Inflammatory macrophage treated with lipopolysaccharide for 1 hour (primary cell): ENCODE measurements at places on chromosomes 1 and 21.

GRCh38 chr1:32612189-32612881 is 38.0 kb downstream of the ZBTB8OS start:
- DNase-seq: peak; percentile 91

- DNase-seq: no peak
Measured at GRCh38 chr1:50412813-50413476, 10.3 kb downstream of the DMRTA2 start.

GRCh38 chr1:157218671-157219070 is 80.5 kb upstream of the ETV3 start:
- DNase-seq: no peak

DNA sequence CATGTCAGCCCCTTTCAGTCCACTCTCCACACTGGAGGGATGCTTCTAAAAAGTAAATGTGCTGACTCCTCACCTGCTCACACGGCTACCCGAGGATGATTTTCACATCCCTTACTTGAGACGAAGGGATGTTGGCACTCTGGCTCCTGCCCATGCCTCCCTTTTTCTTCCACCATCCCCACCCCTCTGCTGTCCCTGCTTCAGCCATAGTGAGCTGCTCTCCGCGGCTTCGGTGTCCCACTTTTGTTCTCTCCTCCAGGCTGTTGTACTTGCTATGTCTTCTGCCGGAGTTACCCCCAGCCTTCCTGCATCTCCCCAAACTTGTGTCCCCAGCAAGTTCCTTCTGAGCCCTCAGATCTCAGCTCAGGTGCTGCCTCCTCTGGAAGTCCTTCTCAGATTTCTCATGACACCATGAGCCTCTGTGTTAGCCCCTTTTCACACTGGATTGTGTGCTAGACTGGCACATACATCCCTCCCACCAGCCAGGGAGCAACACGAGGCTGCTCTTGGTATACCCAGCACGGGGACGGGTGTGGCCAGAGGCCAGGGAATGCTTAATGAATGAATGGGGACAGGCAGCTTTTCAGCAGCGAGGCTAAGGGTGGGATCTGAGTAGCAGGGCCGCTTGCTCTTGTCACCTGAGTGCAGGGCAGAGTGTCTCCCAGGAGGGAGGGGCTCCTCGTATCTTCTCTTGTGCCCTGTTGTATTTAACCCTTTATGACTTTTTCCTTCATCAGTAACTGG is 1.3 kb downstream of the ACOT11 start:
- DNase-seq: no peak

DNA sequence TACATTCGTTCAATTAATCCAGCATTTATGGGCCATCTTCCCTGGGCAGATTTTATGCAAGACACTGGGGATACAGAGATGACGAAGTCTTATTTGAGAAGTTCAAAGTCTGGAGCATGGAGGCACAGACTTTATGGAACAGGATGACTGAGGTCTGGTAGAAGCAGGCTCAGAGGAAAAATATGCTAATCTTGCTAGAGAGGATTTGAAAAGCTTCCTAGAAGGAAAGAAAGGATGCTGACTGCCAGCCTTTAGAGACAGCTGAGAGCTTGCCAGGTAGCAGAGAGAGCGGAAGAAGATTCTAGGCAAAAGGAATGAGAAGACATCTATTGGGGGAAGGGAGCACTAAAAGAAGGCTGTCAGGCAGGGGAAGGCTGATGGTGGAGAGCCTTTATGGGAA is 75.5 kb upstream of the ATP5PO start:
- DNase-seq: no peak

- DNase-seq: no peak
Measured at GRCh38 chr1:204199579-204199978, 3.3 kb upstream of the KISS1 start.

- DNase-seq: no peak
Measured at GRCh38 chr1:7574121-7575040, 196.7 kb upstream of the VAMP3 start.

- no peak for DNase-seq
Measured at GRCh38 chr1:171507435-171507834, 22.1 kb downstream of the PRRC2C start.

- DNase-seq: no peak
Measured at GRCh38 chr1:14982029-14982428, 171.5 kb upstream of the TMEM51 start.

- DNase-seq: no peak
Measured at GRCh38 chr1:203311368-203312301, 6.3 kb downstream of the BTG2 start.

DNA sequence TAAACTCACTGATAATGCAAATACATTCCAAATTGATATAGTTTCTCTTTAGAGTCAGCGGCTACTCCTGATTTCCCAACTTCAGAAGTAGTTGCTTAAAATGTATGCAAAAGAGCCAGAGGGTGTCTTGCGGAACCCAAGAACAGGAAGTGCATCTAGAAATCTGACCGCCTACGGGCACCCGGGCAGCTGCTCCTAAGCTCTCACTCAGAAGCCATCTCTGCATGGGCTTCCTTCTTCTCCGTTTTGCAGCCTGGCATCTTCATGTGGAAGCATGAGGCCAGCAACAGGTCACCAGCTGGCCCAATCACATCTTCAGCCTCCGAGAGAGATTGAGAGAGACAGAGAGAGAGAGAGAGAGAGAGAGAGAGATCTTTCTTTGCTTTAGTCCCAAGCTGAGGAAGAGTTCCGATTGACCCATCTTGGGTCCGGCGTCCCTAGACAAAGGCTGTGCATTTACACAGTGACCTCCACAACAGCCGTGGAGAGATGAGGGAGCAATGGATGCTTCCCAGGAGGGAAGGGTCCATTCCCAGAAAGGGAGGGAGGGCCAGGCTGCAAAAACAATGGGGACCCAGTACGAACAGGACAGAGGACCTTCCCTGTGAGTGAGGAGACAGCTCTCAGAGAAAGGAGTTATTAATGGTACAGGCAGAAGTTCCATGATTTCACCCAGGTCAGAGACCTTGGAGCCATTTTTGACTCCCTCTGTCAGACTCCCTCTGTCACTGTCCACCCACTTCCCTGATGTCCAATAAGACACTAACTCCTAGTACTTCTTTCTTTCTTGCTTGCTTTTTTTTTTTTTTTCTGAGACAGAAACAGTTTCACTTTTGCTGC is 28.2 kb upstream of the SLC30A1 start:
- DNase-seq: peak; percentile 98

DNA sequence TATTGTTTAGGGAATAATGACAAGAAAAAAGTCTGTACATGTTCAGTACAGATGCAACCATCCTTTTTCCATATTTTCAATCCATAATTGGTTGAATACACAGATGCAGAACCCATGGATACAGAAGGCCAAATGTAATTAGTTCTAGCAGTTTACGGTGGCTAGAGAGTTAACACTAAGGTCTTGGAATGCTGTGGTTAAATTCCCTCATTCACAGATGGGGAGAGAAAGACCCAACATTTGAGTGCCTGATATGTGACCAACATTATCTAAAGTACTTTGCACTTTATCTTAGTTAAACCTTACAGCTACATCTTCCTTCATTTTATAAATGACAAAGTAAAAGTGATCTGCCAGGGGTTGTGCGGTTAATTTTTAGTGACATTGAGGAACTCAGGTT is 5.3 kb downstream of the SCMH1 start:
- DNase-seq: no peak

GRCh38 chr1:22805672-22806038 is 95.0 kb downstream of the EPHB2 start:
- no peak for DNase-seq

DNA sequence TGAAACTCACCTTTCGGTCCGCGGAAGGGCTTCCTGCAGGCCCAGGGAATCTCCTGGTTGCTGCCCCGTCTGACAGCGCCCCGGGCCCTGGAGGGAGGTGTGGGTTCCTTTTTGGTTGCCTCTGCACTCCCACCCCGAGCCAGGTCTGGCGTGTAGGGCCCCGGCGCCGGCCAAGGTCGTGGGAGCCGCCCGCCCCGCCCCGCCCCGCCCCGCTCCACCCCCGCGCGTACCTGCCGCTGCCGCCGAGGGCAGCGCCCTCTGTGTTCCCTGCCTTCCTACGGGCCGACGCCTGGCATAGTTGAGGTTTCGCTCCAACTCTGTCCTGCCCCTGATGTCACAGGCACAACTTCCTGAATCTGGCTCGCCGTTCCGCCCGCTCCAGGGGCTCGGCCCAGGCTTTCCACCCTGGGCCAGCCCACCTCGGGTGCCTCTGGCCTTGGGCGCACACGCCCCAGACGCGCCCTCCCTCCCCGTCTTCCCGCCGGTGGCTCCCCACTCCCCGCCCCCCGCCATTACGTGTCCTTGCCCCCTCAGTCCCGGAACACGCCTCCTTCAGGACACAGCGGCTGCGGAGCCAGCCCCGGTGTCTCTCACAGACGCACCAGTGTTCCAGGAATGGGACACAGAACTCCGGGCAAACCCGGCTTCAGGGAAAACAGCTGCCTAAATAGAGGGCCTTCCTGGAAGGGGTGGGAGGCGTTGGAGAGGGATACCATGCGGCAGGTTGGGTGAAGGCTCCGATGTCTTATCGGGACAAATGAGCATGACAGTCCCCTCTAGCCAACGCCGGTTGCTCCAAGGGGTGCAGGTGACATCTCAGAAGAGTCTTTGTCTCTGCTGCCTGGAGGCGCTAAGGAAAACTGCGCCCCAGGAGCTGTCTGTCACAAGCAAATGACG is at the start of gene KIAA0040:
Gene KIAA0040, minus strand, starts transcription at position 147 of the 897 bp plus-strand sequence. CDS start 31,763 bp downstream, outside the sequence.
- DNase-seq: peak; percentile 52

DNA sequence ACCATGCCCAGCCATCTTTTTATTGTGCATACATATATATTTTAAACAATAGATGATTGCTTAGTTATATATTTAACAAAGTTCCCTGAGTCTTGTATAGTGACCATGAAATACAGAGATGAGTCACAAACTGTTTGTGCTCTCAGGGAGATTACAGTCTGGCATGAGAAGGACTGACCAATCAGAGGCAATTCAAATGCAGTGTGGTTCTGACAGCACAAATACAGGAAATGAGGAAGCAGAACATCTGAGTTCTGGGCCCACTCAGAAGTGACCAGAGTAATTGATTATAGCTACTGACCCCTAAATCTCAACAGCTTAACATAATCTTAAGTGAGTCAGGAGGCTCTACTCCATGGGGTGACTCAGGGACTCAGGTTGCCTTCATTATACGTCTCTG is 534.5 kb downstream of the OMA1 start:
- DNase-seq: no peak

- DNase-seq: peak; percentile 90
Measured at GRCh38 chr21:17611414-17612022, 1.2 kb downstream of the BTG3 start.

GRCh38 chr1:185338719-185339622 is 21.9 kb upstream of the IVNS1ABP start:
- DNase-seq: peak; percentile 80

DNA sequence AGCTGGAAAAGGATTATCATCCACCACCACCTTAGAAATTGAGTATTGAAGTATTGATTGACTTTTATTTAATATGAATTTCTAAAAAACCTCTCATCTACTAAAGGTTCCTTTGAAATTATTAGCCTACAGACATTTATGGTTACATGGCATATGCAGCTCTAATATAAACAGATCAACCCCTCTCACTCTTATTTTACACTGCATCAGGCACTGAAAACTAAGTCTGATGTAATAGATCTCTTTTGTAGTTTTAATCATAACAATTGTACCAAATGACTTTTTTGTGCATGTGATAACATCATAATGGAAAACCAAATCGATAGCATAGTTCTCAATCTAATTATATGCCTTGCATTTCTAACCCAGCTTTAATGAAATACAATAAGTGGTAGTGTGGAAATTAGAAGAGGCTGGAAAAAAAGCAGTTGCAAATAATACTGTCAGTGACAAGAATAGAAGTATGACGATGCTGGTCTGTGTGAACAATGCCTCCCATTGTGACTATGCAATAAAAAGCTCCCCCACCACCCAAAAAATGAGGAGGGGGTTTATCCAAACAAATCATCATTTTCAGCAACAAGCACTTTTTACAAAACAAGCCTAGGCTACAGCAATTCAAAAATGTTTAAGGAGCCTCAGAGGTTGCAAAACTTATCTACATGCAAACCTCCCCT is 426.5 kb upstream of the NFIA start:
- no peak for DNase-seq

DNA sequence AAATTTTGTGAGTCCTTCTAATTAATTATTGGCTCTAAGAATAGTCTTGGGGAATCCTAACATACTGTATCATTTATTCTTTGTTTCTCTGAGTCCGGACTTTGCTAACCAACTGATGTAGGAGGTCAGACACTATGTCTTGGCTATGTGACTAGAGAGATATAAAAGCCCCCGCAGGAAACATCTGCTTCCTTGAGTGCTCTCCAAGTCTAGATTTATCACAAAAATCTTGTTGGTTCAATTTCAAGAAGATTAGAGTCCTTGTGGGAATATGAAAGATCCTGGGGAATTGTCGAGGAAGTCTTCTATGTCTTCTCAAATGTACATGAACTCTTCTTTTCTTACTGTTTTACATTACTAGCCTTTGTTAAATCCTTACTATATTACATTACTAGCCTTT is 1712.5 kb downstream of the NCAM2 start:
- DNase-seq: no peak

DNA sequence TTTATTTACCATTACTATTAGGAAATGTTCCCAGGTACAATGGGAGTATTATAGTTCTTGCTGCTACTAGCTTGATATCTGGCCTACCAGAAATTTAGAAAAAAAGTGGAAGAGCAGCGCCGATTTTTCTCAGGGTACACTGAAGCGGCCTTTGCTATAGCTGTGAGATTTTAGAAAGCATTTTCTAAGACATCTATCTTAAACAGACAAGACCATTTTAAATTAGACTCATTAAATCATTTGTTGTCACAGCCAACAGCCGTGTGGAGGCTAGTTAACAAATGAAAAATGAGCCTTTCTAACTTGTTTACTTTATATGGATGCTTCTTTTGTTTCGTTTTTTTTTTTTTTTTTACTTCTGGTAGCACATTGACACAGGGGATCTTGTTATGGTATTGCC is 183.2 kb upstream of the ZRANB2 start:
- no peak for DNase-seq

- DNase-seq: no peak
Measured at GRCh38 chr1:16198444-16199156, 13.9 kb downstream of the ARHGEF19 start.

DNA sequence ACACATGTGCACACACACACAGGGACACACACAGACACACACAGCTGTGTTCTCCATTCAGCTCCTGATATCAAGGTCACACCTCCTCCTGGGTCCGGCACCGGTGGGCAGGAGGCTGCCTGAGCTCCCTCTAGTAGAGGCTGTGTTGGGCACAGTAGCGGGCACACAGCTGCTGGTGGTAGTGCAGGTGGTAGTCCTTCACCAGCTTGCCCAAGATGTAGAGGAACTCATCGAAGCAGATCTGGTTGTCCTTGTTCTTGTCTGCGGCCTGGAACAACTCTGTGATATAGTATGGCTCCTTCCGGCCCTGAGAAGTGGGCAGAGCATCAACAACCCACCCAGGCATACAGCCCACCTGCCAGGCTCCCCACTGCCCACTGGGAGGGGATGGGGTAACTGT is 5.6 kb upstream of the S100A8 start:
- DNase-seq: no peak

- DNase-seq: no peak
Measured at GRCh38 chr1:162040657-162041056, 17.0 kb upstream of the OLFML2B start.
